ENCODE measurements at places on chromosomes 6 and 20.

DNA sequence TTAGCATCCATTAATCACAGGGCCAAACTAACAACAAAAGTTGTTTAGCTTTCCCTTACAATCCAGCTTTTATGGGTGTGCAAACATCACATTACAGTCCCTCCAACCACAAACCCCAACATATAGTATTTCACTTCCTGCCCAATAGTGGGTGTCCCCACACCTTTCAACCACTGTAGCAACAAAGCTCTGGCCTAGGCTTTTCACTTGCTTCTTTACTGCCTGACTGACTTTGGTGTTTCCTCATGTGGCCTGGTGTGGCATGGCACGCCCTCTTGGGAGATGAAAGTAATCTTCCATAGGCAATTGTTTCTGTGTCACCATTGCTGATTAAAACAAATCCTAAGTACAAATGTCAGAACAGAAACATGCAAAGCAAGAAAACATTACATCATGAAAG is 46.3 kb downstream of the MCM8 start:
- no peak for DNase-seq

DNA sequence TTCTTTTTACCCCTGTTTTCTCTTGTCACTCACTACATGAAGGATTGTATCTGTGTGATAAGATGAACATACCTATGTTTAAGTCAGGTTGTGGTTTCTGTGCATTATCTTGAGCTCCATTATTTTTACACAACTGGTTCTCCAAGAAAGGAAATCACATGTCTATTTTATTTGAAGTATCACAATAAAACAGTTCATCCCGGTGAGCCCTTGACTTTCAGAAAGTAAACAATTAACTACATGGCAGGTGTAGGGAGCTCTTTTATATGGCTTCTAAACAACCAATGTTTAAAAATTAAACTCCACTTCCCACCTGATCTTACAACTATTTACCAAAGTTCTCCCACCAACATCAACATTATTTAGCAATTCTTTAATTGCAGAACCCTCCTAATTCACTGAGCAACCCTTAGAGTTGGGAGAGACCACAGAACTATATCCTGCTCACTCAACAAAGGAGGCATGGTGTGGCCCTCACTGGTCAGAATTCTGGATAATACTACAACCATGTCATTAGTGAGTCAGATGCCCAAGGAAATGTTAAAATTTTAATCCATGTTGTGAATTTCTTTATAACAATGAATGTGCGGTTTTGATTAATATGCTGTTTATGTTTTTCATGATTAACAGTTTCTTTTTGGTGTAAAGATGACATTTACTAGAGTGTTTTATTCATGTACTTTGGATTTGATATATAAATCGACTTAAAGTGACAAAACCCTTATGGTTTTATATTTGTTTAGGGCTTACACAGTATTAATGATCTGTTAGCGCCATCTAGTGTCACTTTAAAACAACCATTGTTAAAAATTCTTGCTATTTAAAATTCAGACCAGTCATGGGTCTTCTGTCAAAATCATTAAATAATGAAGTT is 50.0 kb upstream of the SCGN start:
- no peak for DNase-seq

- no peak for DNase-seq
These were observed 642.3 kb downstream of the MAFB start for GRCh38 chr20:40046703-40047102.

- DNase-seq: no peak
These were observed 405.0 kb downstream of the UTRN start for GRCh38 chr6:144690133-144690532.

DNA sequence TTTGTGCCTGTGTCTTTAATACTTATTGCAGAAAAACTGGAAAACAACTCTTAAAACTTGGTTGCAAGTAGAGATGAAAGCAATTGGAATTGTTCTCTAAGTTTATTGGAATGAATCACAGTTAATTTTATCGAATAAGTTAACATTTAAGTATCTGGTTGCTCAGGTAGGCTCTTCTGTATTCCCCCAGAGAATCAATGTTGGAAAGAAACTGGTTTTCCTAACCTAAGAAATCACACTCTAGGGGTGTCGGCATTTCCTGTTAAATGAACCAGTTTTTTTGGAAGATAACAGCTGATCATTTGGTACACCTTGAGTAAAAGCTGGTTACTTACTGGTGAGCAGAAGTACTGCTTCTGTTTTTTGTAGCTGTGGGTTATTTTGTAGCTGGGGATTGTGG is 5.2 kb downstream of the TFAP2C start:
- DNase-seq: no peak

DNA sequence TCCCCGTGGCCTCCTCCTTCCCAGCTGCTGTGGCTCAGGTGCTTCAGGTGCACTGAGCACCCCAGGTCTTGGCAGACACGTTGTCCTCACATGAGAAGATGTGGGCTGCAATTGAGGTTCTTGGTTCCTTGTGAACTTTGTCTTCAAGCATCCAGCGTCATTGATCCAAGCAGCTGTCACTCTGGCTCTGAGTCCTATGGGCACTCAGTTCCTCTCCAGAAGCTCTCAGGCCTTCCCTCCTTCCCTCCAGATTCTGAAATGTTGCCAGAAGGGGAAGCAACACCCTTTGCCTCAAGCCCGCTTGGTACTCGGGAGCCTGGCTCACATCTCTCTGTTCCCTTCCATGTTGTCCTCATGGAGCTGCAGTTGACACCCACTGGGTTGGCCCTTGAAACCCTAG is 8.4 kb upstream of the MRGBP start:
- no peak for DNase-seq

DNA sequence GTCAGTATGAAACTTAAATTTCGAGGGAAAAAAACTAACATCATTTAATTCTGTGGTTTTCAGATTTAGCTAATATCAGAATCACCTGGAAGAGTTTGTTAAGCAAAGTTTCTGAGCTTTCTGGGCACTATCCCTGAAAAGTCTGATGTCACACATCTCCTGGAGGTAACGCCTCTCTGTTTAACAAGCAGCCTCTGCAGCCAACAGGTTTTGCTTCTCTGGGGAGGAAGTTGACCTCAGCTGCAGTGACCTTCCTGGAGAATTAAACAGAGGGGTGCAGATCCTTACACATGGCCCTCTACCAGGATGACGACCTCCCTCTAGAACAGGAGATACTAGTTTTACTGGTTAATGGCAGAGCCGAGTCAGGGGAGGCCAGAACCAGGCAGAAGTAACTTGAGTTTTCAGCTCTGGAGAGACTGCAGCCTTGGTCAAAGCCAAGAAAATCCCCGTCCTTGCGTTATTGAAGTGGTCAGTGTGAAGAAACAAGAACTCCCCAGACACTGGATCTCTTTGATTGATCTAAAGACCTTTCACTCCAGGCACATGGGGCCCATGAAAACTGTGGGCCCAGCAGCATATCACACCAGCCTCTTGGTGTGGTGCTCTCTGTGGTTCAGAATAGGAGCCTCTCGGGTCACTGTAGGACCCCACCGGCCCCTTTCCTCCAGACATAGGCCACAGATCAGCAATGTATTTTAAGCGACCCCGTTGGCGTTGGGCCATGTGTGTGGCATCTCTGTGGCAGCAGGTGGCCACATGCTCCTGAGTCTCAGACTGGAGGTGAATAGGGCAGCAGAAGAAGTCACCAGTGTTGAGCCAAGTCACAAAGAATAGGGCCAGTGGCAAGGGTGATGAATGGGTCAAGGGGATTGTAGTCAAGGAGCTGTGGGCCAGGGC is 33.4 kb upstream of the CCR6 start:
- no peak for DNase-seq
